PC-9 (cell line): ENCODE measurements at places on chromosomes 2 and 18. TPM values are rescaled to one million over a fixed set of nuclear protein-coding genes. Genes with fewer than 3 reads are reported as not detected.
A peak's percentile ranks its signal among the peaks of the same experiment; 100 is the strongest.

The DNAJC5G gene
- total RNA-seq: not detected in 2 replicates

The BOK gene
- 72.8 and 107 TPM in 2 replicates for total RNA-seq

The MDH1B gene
- 2.7 and 4.1 TPM in 2 replicates for total RNA-seq

The XIRP2 gene
- total RNA-seq: not detected in 2 replicates

The GREB1 gene
- total RNA-seq: 0.20 and 0.37 TPM in 2 replicates

The GULP1 gene
- total RNA-seq: 31.5 and 38.0 TPM in 2 replicates

The REG1A gene
- total RNA-seq: not detected in 2 replicates

The LYPD1 gene
- total RNA-seq: 5.1 and 10.3 TPM in 2 replicates

The DPP10 gene
- total RNA-seq: not detected in 2 replicates

The DDX1 gene
- total RNA-seq: 54.2 and 70.7 TPM in 2 replicates

DNA sequence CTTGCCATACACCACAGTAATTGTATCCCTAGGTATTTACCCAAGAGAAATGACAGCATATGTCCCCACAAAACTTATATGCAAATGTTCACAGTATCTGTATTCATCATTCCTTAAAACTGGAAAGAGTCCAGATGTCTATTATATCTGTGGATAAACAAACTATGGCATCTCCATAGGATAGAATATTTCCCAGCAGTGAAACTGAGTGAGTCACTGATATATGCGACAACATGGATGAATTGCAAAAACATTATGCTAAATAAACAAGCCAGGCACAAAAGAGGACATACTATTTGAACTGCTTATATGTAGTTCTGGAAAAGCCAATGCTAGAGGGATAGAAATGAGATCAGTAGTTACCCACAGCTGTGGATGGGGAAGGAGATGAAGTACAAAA is 359.4 kb upstream of the DSEL start:
- no peak for DNase-seq
- 0 out of 2 replicates have a peak overlapping the region, but pooled peaks have one; percentile 18 for H3K27ac ChIP-seq
- H3K36me3 ChIP-seq: no peaks in the 10 kb centered on the region

- H3K27ac ChIP-seq: no peak overlapping the region
- DNase-seq: no peak
- no peaks in the 10 kb centered on the region for H3K27me3 ChIP-seq
Measured at GRCh38 chr2:164145093-164145987, 409.5 kb upstream of the FIGN start.

DNA sequence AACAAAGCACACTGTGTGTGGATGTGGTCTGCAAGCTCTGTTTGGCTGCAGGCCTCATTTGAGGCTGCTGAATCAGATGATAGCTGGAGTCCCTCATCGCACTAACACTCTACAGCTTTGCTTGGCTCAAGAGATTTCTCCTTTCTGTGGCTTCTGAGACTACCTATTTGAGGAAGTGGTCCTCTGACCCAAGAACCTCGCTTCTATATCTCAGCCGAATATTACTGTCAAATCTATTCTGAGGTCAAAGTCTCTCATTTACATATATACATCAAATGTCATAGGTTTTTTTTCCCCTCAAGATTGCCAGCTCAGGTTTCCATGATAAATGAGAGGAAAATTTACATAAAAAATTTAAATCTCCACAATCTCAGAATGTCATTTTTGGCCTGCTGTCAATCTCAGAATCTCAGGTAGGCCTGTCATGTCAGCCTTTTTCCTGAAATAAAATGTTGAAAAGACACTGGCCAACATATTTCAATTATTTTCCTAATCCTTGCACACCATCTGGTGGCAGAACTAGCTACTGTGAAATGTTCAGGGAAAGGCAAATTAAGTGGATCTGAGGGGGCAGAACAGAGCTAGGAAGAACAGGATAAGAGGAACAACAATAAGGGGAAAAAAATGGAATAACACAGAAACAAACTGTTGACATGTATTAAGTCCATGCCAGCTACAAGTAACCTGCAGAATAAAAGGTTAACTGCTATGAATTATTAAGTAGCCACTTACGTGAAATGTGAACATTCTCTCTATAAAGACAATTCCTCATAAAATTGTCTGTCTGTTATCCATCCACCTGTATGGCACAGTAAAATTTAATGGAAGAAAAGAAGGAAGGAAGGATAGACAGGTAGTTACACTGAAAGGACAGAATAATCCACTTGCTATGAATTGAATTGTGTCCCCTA is 39.3 kb downstream of the AP1S3 start:
- no peaks in the 10 kb centered on the region for H3K27me3 ChIP-seq
- peak; percentile 46 for DNase-seq
- H3K4me1 ChIP-seq: peaks cover 76% of the 10 kb centered on the region
- H3K36me3 ChIP-seq: peaks cover 4% of the 10 kb centered on the region; the same call in 1 of the 2 replicates
- H3K27ac ChIP-seq: peak overlapping the region; percentile 95
- H3K4me3 ChIP-seq: no peak overlapping the region

DNA sequence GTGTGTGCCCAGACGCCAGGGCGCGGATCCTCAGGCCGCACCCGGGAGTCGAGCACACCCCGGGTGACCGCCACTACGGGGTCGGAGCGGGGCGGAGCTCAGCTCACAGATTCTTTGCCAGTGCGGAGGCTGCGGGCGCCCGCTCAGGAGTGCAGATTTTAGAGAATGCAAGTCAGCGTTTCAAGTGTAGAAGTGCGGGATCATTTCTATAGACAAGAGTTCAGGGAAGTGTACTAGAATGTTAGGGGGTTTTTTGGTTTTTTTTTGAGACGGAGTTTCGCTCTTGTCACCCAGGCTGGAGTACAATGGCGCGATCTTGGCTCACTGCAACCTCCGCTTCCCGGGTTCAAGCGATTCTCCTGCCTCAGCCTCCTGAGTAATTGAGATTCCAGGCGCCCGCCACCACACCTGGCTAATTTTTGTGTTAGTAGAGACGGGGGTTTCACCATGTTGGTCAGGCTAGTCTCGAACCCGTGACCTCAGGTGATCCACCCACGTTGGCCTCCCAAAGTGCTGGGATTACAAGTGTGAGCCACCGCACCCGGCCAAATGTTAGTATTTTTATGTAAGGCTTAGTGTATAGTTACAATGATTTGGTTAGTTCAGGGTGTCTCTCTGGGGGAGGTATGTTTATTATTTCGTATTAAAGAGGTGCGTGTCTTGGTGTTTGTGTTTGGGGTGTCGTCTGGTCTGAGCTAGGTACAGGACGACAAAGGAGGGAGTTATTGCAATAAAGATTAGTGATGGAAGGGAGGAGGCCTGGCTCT is 619 bp upstream of the FAM168B start:
- H3K4me1 ChIP-seq: peaks cover 6% of the 10 kb centered on the region; the same call in 1 of the 2 replicates
- DNase-seq: no peak
- 0 out of 2 replicates have a peak, but pooled peaks cover 4% of the 10 kb centered on the region for H3K36me3 ChIP-seq
- H3K27me3 ChIP-seq: no peaks in the 10 kb centered on the region
- peak overlapping the region; percentile 57; the same call in 1 of the 2 replicates for H3K27ac ChIP-seq
- peak overlapping the region; percentile 99 for H3K4me3 ChIP-seq

DNA sequence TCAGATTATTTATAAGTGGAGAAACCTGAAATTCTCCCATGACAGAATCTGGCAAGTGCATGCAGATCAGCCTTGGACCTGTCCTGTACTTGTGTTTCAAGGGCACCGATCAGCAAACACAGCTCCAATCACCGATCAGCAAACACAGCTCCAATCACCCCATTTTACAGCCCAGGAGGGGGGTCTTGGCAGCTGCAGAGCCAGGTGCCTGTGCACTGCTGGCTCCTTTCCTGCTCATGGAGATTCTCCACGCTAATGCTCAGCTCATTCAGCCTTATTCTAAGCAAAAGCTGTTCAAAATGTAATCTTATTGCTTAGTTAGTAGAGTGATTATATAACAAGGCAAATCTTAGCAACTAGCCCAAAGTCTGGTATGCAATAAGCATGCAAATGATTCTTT is 623.1 kb upstream of the HS6ST1 start:
- no peaks in the 10 kb centered on the region for H3K27me3 ChIP-seq
- H3K27ac ChIP-seq: no peak overlapping the region
- H3K36me3 ChIP-seq: no peaks in the 10 kb centered on the region
- no peak overlapping the region for H3K4me3 ChIP-seq
- no peak for DNase-seq

DNA sequence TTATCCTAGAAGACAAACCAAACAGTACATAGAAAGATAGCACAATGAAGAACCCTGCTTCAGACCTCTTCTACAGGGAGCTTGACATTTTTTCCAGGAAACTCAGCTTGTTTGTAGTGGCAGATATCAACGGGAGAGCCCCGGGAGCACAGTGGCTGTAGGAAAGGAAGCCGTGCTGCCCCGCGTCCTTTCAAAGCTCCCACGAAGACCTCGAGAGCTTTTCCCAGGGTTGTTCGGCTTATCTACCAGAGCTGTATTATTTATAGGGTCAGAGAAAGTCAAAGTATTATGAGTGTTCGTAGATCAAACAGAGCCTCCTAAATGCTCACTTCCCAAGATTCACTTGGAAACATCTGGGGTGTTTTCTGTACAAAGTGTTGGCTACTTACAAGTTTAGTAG is 167.1 kb upstream of the COPS8 start:
- no peaks in the 10 kb centered on the region for H3K4me1 ChIP-seq
- no peak for DNase-seq
- peaks cover 70% of the 10 kb centered on the region for H3K27me3 ChIP-seq
- H3K27ac ChIP-seq: no peak overlapping the region
- H3K4me3 ChIP-seq: no peak overlapping the region

GRCh38 chr2:154934213-154934612 is 235.7 kb downstream of the KCNJ3 start:
- no peaks in the 10 kb centered on the region for H3K27me3 ChIP-seq
- H3K27ac ChIP-seq: no peak overlapping the region
- no peaks in the 10 kb centered on the region for H3K36me3 ChIP-seq
- no peaks in the 10 kb centered on the region for H3K4me1 ChIP-seq

DNA sequence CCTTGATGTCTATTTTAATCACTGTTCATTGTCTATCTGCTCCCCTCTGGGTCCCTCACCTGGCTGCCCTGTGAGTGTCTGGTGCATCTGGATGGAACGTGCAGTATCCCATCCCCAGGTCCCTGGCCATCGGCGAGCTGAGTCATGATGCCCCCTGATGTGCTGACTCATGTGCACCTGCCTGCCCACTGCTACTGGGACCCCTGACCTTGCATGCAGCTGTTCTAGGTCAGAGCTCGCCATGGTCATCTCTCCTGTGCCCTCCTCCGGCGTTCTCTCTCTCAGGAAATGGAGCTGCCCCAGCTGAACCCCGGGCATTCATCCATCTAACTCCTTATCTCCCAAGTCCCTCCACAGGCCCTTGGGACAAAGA is 516.2 kb upstream of the HS6ST1 start:
- no peak overlapping the region for H3K27ac ChIP-seq
- peaks cover 54% of the 10 kb centered on the region; the same call in 1 of the 2 replicates for H3K27me3 ChIP-seq
- no peaks in the 10 kb centered on the region for H3K4me1 ChIP-seq
- H3K4me3 ChIP-seq: no peak overlapping the region

DNA sequence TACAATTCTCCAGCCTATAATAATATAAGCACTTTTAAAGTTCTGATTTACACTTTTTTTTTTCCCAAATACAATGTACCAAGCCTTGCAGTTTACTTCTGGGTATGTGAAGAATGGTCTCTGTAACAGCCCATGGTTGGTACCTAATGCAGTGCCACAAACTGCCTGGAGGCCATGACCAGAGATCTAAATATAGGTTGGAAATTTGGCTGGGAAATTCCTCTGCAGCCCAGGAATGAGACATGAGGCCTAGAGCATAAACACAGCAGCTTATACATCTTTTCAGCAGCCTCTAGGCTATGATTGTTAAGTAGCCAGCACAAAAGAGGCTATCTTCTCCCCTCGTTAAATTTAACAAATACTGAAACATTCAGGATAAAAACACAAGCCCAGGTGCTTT is 432.0 kb upstream of the FAM98A start:
- DNase-seq: no peak
- no peaks in the 10 kb centered on the region for H3K4me1 ChIP-seq
- H3K4me3 ChIP-seq: no peak overlapping the region
- H3K27ac ChIP-seq: no peak overlapping the region

DNA sequence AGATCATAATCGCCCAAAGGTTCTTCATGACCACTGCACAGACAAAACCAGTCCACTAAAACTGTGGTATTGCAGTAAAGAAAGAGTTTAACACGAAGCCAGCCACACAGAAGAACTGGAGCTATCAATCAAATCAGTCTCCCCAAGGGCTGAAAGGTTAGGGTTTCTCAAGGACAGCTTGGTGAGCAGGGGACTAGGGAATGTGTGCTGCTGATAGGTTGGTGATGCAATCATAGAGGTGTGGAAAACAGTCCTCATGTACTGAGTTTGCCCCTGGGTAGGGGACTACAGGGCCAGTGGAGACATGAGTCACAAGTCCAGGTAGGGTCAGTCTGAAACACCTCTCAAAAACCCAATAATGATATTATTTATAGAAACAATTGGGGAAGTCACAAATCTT is 27.3 kb upstream of the FEZ2 start:
- H3K36me3 ChIP-seq: no peaks in the 10 kb centered on the region
- no peak for DNase-seq
- no peaks in the 10 kb centered on the region for H3K27me3 ChIP-seq
- H3K4me3 ChIP-seq: no peak overlapping the region
- H3K27ac ChIP-seq: no peak overlapping the region
- H3K4me1 ChIP-seq: no peaks in the 10 kb centered on the region

DNA sequence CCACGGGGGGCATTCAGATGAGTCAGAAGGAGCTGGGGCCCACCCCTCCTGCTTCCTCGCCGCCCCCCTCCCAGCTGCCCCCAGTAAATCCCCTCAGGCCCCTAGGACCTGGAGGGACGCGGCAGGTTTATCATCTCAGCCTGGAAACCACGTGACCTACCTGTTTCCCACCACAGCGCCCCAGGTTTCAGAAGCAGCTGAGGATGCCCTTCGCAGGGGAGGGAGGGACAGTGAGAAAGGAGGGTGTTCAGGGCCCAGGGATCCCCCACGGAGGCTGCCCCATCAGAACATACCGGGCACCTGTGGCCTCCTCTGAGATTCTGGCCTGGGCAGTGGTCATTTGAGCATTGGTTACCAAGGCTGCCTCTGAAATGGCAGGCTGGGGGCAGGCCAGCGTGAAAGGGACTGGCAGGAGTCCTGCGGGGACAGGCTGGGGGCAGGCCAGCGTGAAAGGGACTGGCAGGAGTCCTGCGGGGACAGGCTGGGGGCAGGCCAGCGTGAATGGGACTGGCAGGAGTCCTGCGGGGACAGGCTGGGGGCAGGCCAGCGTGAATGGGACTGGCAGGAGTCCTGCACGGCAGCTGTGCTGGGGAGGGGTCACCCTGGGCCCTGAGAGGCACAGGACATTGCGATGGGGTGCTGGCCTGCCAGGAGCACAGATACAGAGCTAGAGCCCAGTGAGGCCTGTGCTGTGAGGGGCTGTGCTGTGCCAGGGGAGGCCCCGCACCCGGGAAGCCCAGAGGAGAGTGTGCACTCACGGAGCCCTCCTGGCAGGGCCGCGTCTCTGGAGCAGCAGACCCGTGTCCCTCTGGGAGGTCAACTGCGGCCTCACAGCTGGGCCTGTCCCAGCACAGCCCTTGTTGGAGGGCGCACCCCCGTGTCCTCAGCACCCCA is 1.6 kb downstream of the NEU4 start:
- peaks cover 54% of the 10 kb centered on the region for H3K27me3 ChIP-seq
- no peak for DNase-seq
- no peaks in the 10 kb centered on the region for H3K4me1 ChIP-seq
- H3K4me3 ChIP-seq: no peak overlapping the region
- no peaks in the 10 kb centered on the region for H3K36me3 ChIP-seq
- H3K27ac ChIP-seq: no peak overlapping the region

- H3K36me3 ChIP-seq: no peaks in the 10 kb centered on the region
- no peaks in the 10 kb centered on the region for H3K4me1 ChIP-seq
- H3K4me3 ChIP-seq: no peak overlapping the region
- DNase-seq: no peak
- no peak overlapping the region for H3K27ac ChIP-seq
Measured at GRCh38 chr2:71538241-71538640, 84.9 kb downstream of the DYSF start.

- H3K4me3 ChIP-seq: no peak overlapping the region
- no peak overlapping the region for H3K27ac ChIP-seq
- H3K4me1 ChIP-seq: peaks cover 13% of the 10 kb centered on the region
Measured at GRCh38 chr2:42192652-42193566, 23.8 kb downstream of the EML4 start.
